CD4-positive, alpha-beta T cell treated with Interleukin-15 for 4 hours (primary cell): ENCODE measurements at places on chromosomes 13 and 19.

DNA sequence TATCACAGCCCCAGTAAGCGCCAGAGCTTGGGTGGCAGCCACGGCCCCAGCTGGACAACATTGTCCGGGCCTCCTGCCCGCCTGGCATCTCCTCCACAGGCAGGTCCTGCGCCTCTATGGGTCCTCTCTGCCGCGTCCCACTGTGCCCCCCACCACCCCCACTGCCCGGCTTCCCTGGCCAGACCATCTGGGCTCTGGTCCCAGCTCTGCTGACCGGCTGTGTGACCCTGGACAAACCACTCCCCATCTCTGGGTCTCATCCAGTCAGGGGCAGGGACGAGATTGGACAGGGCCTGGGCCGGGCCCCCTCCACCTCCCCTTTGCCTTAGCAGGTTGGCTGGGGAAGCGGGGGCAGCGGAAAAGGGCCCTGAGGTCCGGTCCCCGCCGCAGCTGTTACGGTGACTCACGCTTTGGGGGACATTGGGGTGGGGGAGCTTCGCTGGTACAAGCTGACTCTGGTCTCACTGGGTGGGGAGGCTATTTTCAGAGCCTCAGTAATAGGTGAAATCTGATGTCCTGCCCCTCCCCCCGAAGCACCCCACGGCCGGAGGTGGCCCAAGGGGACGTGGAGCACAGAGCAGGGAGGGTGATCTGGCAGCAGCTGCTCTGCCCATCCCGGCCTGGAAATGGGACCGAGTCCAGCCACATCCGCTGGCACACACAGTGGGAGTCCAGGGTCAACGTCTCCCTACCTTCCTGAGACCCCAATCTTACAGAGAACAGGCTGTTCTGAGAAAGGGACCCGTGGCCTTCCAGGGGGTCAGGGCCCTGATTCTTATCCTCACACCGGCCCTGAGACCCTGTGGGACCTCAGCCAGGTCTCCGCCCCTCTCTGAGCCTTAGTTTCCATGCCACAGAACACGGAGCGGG is 9.1 kb downstream of the NFIC start:
- no peak for DNase-seq

DNA sequence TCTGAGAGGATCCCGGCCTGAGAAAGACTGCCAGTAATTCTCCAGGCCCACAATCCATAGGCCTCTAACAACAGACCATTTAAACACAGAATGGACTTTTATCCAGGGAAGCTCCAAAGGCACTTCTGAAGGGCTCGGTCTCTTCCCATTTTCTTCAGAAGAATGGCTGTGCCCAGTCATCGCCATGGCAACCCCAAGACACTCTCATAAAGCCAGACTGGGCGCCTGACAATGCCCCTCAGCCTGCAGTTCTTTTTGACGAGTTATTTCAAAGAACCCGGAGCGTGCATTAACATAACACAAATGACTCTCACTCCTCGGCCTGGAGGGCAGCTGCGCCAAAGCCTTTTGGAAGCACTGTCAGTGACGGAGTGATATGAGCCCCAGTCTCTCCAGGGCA is 61.0 kb downstream of the RASA3 start:
- DNase-seq, result no peak

GRCh38 chr19:55133639-55134444 is 15.2 kb downstream of the TNNT1 start:
- DNase-seq, result no peak

DNA sequence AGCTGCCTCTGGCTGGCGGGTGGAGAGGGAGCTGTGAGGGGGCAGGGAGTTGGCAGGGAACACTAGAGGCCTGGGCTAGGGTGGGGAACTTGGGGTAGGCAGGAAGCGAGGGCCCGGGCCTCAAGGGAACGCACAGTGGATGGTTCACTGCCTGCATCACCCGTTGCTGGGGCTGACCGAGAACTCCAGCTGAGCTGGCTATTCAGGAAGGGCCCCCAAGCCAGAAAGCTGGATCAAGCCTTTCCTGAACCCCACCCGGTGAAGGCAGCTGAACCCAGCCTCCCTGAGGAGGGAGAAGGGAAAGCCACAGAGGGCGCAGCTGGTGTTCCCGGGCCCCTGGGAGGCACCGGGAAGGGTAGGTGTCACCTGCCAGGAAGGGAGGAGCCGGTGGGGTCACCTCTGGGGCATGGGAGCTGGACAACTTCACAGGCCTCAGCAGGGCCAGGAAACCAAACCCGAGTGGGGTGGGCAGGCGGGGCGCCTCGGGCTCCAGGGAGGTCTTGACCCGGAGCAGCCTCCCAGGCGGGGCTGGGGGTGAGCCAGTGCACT is 13.9 kb downstream of the PALM start:
- no peak for DNase-seq

DNA sequence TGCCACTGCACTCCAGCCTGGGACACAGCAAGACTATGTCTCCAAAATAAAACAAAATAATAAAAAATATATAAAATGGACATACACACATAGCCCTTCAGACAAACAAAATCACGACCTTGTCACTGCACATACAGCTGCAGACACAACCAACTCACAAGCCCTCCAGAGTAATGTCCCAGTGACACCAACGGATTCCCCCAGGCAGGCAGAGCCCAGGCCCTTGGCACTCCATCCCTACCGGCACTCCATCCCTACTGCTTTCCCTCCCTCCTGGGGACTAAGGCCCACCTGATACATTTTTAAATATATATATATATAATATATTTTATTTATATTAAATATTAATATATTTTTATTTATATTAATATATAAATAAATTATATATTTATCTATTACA is 18.5 kb downstream of the ZNF101 start:
- DNase-seq, result no peak
